ENCODE measurements at places on chromosomes 12 and 14.

- peaks cover 15% of the 10 kb centered on the region for H3K4me1 ChIP-seq
- DNase-seq: no peak
- H3K36me3 ChIP-seq: no peaks in the 10 kb centered on the region
- peak overlapping the region; percentile 52 for H3K4me3 ChIP-seq
These were observed 640 bp downstream of the ARMH4 start for GRCh38 chr14:58151133-58152013.

- H3K27ac ChIP-seq: no peak overlapping the region
- H3K36me3 ChIP-seq: peaks cover 6% of the 10 kb centered on the region
- H3K4me1 ChIP-seq: no peaks in the 10 kb centered on the region
- DNase-seq: no peak
These were observed 105.2 kb downstream of the RBM19 start for GRCh38 chr12:113860950-113861349.

- no peak overlapping the region for H3K4me3 ChIP-seq
- peaks cover 4% of the 10 kb centered on the region for H3K27me3 ChIP-seq
- no peak overlapping the region for H3K27ac ChIP-seq
- no peaks in the 10 kb centered on the region for H3K4me1 ChIP-seq
These were observed 17.2 kb downstream of the FRMD6 start for GRCh38 chr14:51668870-51669269.

GRCh38 chr14:83559721-83560120 is 1970.2 kb upstream of the FLRT2 start:
- H3K27me3 ChIP-seq: no peaks in the 10 kb centered on the region
- no peak overlapping the region for H3K4me3 ChIP-seq
- no peaks in the 10 kb centered on the region for H3K4me1 ChIP-seq
- H3K36me3 ChIP-seq: no peaks in the 10 kb centered on the region
- no peak overlapping the region for H3K27ac ChIP-seq
- DNase-seq: no peak

DNA sequence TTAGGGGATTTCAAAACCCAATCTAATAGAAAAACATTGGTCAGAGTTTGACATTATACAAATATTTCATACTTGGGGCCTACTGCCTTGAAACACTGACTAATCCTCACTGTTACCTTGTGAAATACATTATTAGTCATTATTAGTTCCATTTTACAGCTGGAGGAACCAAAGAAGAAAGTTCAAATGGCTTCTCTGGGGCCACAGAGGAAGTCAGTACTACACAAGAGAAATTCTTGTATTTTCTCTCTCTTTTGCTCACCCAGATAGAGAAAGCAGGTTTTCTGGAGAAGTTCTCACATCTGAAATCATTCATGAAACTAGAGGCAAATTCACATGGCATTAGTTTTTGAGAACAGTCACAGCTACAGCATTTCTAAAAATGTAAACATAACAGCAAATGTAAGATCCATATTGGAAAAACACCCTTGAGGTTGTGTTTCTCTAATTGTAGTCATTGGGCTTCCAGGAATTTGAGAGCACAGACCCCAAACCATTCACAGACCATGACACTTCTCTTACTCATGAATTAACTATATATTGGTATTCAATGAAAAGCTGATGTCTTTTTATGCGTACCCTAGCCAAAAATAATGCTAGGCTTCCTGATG is 83.0 kb downstream of the LLPH start:
- no peaks in the 10 kb centered on the region for H3K4me1 ChIP-seq
- no peak for DNase-seq
- no peaks in the 10 kb centered on the region for H3K36me3 ChIP-seq
- H3K27me3 ChIP-seq: peaks cover 3% of the 10 kb centered on the region
- no peak overlapping the region for H3K27ac ChIP-seq

- no peak for DNase-seq
- H3K27ac ChIP-seq: no peak overlapping the region
- H3K36me3 ChIP-seq: no peaks in the 10 kb centered on the region
These were observed 282.9 kb downstream of the DUSP6 start for GRCh38 chr12:89069431-89069830.

GRCh38 chr12:53287741-53288216 is 7.6 kb upstream of the PFDN5 start:
- H3K4me3 ChIP-seq: no peak overlapping the region
- no peaks in the 10 kb centered on the region for H3K27me3 ChIP-seq
- H3K36me3 ChIP-seq: no peaks in the 10 kb centered on the region
